ENCODE measurements at places on chromosomes 7 and 10.

DNA sequence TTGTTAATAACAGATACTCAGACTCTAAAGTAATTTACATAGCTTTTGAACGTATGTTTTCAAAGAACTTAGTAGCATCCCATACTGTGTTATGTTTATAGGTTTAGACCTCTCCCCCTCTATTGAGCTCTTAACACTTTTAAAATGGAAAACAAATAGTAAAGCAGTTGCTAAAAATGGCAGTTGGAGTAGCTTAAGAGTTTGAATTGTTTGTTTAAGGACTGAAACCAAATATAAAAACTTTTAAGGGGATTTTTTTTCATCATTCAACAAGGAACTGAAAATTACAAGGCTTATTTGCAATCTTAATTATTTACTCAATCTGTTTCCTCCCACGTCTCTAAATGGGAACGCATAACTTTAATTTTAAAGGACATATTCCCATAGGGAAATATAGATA is 1.6 kb upstream of the SPAG6 start:
- no peak for DNase-seq

GRCh38 chr7:104106108-104106905 is 101.5 kb downstream of the ORC5 start:
- DNase-seq, result no peak

DNA sequence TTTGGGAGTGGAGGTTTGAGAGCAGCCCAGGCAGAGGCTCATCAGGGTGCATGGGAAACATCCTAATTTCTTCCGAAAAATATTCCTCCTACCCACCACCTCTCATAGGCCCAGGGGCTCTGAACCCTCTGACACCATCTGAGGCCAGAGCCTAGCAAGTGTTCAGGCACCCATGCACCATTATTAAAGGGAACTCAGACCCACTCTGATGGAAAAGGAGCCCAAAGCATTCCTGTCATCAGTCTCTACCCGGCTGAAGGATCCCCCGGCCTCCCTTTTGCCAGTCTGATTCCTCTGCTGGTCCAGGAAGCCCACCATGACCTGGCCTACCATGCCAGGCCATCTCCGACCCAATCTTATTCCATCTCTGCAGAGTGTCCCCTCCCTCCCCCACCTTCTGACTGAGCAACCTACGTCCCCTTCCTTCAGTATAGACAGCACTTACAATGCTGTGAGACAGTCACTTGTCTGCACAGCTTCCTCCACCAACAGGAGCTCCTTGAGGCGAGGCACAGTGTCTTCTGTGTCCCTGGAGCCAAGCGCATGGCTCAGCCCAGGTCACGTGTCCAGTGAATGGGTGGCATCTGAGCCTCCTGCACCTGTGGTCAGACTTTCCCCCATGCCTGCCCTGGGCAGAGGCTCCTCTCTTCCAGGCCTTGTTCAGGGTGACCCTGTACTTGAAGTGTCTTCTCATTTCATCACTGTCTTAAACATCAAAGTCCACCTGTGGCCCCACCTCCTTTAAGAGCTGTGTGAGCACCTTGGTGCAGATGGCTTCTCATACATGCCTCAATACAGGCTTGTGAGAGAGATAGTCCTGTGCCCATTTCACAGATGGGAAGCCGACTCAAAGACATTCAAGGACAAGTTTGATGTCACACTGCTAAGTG is 889 bp upstream of the GPR15LG start:
- no peak for DNase-seq

DNA sequence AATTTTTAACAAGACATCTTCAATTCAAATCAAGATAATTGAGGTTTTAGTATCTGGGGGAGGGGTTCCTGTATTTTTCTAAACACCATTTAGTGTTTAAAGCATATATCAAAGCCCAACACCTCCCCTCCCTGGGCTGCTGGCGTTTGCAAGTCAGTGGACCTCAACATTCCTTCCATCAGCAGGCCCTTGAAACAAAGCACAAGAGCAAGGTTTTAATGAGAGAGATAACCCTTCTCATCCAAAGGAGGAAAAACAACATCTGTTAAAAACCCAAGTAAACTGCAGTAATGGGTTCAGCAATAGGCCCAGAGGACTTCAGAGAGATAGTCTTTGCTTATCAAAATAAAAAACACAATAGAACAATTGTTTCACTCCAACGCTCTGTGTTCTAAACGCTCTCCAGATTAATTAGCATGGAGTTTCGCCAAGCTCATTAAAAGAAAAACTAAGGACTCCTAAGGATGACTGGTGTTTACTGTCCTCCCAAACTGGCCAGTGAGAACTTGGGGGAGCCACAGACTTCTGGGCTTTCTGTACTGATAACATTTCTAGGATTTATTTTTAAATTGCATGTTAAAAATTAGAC is 2.5 kb downstream of the JCAD start:
- no peak for DNase-seq

DNA sequence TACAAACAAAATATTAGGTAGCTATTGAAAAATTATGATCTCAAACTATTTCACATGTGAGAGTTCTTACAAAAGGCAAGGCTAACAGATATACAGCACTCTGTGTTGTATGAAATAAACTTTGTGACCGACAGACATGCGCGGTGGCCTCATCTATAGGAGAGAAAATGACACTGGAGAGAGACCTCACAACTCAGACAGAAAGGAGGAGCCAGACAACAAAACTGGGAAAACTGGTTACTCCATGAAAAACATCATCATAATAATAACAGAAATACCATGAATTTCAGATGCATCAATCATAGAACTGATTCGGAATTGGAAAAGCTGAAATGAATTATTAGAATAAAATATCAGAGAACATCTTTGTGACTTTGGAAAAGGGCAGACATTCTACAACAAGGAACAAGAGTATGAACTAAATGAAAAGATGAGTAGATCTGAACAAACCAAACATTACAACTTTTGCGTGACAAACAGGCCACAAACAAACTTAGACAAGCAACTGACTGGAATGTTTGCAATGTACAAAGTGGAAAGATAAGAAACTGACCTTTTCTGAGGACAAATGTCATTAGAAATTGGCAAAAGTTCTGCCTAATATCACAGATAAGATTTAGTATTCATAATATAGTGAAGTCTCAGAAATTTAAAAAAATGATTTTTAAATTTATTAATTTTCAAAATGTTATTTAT is 69.3 kb downstream of the TNS3 start:
- no peak for DNase-seq

DNA sequence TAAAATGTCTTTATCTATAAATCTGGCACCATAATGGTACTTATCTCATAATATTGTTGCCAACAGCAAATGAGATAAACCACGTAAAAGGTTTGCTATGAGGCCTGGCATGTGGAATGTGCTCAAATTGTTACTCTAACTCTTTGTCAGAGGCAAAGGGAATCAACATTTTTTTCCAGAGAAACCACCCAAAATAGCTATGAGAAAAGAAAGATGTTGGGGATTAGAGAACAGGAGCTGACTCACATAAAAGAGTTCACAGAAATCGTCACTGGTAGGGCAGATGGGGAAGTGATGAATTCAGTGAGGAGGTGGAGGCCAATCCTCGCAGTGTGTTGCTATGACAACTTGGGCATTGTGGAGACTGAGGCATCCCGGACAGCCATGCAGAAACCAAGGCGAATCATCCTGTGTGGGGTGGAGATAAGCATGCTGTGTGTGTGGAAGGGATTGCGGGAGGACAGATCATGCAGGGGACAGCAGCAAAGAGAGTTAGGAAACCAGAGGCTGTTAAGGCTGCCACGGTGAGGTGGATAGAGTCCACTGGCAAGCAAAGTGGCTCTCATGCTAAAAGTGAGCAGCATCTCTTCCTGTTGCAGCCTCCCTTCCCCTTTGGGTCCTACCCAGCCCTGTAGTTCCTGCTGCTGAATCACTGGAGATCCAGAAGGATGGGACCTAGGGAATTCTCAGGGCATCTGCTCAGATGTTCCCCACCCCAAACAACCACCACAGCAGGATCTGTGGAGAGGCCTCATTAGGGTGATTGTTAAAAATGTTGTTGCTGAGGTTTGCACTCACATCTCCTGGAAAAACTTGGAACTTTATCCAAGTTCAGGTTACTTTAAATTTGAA is 103.9 kb downstream of the CUBN start:
- peak; percentile 38 for DNase-seq

- DNase-seq, result no peak
Observed at GRCh38 chr7:21377545-21377944, 50.3 kb upstream of the SP4 start.

GRCh38 chr10:104557966-104558365 is 83.1 kb upstream of the SORCS3 start:
- DNase-seq, result no peak

GRCh38 chr7:25180946-25181345 is 47.3 kb downstream of the NPVF start:
- no peak for DNase-seq

DNA sequence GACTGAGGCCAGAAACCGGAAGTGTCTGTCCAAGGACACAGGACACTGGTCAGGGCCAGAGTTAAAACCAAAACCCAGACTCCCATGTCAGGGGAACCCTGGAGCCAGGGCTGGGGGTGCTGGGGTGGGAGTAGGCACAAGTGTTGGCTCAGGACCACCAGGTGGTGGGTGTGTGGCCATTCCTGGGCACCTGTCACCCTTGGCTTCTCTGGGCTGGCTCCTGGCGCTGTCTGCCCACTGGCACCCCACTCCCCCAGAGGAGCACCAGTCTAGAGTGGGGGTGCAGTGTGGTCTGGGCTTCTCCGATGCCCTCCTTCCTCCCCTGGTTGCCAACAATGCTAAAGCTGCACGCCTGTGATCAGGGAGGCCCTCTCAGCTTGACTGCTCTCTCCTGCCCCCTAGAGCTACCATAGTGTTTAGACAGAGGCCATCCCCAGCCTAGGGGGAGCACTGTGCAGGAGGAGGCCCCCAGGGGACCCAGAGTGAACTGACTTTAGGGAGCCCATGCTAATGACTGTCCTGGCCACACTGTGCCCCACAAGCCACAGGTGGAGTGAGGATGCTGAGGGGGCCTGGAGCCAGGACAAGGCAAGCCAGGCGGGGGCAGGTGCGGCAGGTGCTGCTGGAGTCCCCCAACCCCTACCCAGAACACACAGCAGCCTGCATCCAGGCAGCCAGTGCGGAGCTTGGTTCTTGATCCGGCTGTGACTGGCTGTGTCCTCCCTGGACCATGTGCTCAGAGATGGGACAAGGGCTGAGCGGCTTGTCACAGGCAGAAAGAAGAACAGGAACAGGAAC is 11.0 kb downstream of the RASGEF1A start:
- no peak for DNase-seq

DNA sequence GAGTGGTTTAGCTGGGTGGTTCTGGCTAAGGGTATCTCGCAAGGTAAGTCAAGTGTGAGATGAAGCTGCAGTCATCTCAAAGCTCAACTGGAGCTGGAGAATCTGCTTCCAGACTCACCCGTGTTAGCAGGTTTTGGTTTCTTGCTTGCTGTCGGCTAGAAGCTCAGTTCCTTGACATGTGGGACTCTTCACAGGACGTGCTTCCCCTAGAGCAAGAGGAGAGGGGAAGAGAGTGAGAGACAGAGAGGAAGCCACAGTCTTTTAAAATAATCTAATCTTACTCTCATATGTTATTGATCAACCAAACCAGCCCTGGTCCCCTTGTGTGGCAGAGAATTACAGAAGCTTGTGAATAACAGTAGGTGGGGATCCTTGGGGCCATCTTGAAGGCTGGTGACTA is 199.5 kb downstream of the REEP3 start:
- DNase-seq, result no peak

DNA sequence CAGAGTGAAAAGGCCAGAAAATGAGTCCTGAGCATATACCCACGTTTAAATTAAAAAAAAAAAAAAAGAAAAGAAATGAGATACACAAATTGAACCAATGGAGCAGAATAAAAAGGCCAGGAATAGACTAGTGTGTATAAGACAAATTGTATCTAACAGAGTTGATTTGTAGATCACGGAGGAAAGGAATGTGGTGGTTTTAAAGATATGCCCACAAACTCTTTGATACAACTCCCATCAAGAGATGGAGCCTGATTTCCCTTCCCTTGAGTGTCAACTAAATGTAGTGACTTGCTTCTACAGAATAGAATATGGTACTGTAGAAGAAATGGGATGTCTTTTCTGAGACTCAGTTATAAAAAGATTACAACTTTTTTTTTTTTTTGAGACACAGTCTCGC is 10.4 kb downstream of the SYPL1 start:
- DNase-seq, result no peak

GRCh38 chr10:22246680-22247391 is 29.0 kb upstream of the EBLN1 start:
- no peak for DNase-seq

GRCh38 chr10:116783011-116783655 is 40.8 kb upstream of the HSPA12A start:
- no peak for DNase-seq

DNA sequence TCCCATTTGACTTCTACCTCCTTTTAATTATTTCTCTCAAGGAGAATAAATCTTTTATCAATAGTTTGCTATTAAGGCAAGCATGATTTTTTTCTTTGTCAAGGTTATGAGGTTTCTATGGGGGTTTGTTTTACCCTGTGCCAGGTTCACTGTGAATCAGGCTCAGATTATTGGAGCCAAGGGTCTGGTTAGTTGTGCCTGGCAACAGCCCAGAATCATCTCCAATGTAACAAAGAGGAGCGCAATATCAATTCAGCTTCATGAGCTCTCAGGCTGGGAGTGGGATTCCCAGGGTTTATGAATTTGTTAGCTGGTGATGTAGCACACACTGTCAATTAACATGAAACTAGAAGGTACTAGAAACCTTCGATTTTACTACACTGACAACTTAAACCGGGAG is 73.2 kb downstream of the AASS start:
- DNase-seq, result no peak

GRCh38 chr7:156903232-156903909 is 10.4 kb upstream of the LMBR1 start:
- DNase-seq, result no peak

- DNase-seq, result no peak
Observed at GRCh38 chr7:92644406-92645113, 54.4 kb upstream of the FAM133B start.

DNA sequence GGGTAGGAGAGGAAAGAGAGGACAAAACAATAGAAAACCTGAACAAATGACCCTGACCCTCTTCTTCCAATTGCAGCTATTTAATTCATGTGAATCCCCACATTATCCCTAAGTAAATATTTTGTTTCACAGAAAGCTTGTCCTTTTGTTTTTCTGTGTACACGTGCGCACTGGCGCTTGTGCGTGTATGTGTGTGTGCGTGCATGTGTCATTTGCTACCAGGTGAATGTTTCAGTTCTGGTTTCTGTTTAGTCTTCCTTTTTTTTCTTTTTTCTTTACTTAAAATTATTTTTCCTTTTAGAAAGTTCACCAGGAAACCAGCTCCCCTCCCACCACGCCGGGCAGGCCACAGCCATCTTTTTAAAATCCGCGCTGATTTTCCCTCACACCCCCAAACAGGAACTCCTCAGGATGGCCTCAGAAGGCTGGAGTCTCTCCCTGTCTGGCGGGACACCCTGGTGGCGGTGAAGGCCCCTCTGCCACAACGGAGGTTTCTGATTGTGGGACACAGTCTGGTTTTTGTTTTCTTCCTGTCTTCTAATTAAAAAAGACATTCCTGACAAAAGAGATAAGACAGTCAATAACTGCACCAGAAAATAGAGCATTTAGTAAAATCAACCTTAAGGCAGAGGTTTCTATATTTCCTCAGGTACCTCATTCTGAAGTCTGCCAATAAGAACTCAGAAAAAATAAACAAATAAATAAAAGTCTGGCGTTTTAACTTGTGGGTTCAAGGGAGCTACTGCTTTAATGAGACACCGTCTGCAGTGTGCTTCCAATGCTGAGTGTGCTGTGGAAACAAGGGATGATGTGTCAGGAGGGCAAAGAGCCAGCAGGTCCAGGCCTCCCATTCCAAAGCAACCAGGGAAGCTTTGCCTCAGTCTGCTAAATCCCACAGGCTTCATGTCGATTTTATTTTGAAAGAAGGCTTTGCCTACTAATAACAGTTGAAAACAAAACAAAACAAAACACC is 17.4 kb downstream of the IRF5 start:
- DNase-seq, result no peak
